ENCODE measurements at places on chromosomes 3 and 15.

GRCh38 chr15:80727196-80727595 is 32.1 kb downstream of the ABHD17C start:
- no peak for DNase-seq

- no peak for DNase-seq
Observed at GRCh38 chr3:179133575-179133974, 14.6 kb upstream of the PIK3CA start.

DNA sequence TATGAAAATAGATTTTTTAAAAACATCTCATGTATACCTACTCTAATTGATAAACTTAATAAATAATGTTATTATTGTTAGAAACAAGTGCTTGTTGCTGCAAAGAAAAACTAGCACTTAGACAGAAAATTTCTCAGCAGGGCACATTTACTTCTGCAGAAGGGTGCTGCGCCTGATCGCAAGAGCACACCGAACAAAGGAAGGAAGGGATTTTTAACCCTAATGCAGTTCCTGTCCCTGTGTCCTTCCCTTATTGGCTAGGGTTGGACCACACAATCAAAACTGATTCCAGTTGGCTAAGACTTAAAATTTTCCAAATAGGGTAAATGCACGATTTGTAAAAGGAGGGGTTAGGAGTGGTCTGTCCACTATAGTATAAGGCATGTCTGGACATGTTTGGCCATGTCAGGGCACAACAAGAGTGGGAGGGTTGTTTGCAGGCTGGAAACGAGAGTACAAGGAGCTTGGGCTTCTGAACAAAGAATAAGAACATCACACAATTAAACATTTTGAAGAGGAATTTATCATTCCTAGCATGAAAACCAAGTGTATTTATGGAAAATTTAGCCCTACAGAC is 4.7 kb downstream of the DTWD1 start:
- no peak for DNase-seq

DNA sequence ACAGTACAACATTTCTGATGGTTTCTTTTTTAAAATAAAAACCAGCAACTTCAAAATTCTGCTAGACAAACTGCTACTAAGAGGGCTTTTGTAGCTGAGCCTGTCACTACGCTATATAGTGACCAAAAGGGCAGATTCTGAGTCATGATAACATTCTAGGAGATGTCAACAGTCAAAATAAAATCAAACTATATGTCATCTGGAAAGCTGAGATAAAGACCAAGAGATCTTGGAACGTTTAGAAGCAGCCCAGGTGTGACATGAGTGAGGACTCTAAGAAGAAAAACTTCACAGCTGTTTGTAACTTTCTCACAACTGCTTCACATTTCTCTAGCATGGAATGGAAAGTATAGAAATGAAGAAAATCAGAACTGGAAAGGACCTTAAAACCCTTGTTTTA is 84.6 kb downstream of the FILIP1L start:
- no peak for DNase-seq

- no peak for DNase-seq
Observed at GRCh38 chr15:98433346-98433745, 215.0 kb upstream of the IGF1R start.

DNA sequence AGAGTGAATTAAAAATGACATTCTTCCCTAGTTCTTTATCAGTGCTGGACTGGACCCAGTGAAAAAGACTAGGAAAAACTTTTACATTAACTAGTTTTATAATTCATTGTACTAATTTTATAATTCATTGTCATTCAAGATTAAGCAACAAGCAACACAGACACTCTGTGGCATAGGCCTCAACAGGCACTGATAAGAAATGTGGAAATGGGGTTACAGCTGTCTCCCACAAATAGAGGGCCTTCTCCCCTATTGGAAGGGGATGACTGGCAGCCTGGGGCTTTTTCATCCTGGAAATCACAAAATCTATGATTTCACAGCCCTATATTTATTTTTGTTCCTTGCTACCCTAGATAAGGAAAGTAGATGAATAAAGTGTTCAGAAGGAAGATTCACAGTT is 370.6 kb downstream of the GBE1 start:
- no peak for DNase-seq

DNA sequence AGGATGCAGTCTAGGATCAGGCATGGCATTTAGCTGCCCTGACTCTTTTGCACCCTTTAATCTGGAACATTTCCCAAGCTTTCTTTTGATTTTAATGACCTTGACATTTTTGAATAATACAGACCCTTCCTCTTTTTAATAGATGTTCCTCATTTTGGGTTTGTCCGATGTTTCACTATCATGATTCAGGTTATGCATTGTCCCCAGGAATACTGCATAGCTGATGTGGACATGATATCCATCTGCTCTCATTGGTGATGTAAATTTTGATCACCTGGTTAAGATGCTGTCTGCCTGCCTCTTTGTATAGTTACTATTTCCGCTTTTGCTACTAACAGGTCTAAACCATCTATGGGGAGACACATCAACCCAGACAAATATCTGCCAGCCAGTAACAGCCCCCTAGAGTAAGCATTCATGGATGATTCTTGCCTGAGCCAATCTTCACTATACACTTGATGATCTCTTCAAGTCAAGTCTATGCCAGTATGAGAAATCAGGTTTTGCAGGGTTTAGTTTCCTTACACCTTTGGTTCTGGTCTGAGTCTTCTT is 50.6 kb upstream of the ULK4 start:
- no peak for DNase-seq

DNA sequence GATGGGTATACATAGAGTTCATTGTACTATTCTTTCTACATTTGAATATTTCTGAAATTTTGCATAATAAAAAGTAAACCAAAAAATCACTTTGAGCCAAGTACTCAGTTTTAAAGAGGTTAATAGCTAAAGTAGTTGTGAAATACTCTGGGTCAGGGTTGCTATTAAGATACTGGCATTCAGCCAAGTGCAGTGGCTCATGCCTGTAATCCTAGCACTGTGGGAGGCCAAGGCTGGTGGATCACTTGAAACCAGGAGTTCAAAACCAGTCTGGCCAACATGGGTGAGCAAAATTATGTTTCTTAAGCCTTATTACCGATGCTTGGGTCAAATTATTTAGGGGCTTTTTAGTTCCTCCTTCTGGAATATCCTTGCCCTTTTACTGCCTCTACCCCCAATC is 122.0 kb upstream of the MELTF start:
- no peak for DNase-seq

DNA sequence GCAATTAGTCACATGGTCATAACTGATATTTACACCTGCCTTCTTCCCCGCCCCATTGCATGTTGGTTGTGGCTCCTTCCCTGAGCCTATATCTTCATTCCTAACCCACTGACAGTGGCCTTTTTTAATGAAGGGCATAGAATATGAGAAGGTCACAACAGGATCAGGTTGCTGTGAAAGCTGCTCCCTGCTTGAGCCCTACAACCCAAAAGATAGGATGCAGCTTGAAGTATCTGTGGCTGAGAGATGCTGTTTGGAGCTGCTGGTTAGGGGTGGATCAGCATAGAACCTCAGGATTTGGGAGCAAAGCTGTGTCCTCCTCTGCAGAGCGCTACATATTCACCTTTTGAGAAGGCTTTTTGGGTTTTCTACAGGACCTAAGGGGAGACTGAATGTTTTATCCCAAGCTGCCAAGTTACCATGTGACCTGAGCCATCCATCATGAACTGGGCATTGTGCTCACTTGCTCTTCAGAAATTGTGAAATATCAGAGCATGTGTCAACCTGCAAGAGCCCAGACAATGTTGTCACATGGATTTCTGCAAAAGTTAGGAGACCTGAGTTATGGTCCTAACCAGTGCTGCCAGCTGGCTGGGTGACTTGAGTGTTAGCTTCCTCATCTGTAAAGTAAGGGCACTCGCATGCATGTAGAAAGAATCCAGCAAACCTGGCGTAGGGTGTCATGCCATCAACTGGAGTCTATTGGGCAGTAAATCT is 49.8 kb upstream of the ARL8B start:
- DNase-seq: no peak
